Effector memory CD4-positive, alpha-beta T cell (primary cell): ENCODE measurements at places on chromosomes 16 and 17.

- no peak for DNase-seq
Measured at GRCh38 chr17:8700546-8700945, 44.1 kb downstream of the CCDC42 start.

GRCh38 chr17:66040402-66040801 lies 151.5 kb downstream of the CEP112 start:
- no peak for DNase-seq

GRCh38 chr17:40813804-40814203 lies 8.6 kb downstream of the KRT10 start:
- no peak for DNase-seq

DNA sequence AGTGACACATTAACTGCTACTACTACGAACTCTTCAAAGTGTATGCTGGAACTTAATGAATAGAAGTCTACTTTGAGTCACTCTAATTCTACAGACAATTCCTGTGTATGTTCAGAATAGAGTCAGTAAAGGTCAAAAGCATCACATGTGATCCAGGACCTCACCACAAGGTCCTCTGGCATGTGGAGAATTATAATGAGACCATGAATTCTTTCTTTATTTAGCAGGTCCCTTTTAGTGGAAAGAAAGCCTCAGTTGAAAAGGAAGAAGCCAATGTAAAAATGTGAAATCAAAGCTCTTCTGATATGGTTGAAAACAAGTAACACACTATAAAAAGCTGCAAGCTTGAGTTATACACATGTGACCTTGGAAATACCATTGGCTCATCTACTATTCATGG lies 1612.1 kb upstream of the GOT2 start:
- no peak for DNase-seq

DNA sequence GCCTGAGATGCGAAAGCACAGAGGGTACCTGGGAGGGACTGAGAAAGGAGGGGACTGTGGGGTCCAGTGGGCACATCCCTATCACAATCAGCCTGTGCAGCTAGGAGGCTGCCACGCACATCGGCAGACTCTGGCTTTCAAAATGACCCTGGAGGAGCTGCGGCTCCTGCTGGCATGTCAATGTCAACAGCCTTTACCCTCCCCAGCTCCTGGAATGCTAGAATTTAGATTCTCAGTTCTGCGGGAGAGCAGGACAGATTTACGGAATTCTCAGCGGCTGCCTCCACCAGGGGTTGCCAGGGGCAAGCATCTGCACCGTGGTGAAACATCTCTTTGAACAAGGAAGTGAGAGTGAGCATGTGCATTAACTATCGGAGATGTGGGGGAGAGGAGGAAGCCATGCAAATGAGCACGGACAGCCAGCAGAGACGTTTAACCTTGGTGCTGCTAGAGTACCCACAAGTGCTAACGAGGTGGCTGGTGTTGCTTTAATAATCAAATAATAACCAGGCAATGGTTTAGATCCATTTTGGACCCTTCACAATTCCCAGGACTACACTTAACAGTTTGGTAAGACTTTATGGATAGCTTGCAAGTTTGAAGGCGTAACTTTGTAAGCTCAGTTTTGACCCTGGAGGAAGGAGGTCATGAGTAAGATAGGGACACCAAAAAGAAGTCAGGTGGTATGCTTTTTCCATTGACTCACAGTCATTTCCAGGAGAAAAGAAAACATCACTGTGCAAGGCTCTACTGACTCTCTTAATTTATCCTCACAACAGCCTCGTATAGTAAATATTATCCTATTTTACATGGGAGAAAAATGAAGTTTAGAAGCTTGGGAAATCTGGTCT lies 54.1 kb downstream of the XYLT1 start:
- no peak for DNase-seq
